Occipital lobe (tissue), 3 donors: ENCODE measurements at places on chromosomes 13 and 19.
A peak's percentile ranks its signal among the peaks of the same experiment; 100 is the strongest.

DNA sequence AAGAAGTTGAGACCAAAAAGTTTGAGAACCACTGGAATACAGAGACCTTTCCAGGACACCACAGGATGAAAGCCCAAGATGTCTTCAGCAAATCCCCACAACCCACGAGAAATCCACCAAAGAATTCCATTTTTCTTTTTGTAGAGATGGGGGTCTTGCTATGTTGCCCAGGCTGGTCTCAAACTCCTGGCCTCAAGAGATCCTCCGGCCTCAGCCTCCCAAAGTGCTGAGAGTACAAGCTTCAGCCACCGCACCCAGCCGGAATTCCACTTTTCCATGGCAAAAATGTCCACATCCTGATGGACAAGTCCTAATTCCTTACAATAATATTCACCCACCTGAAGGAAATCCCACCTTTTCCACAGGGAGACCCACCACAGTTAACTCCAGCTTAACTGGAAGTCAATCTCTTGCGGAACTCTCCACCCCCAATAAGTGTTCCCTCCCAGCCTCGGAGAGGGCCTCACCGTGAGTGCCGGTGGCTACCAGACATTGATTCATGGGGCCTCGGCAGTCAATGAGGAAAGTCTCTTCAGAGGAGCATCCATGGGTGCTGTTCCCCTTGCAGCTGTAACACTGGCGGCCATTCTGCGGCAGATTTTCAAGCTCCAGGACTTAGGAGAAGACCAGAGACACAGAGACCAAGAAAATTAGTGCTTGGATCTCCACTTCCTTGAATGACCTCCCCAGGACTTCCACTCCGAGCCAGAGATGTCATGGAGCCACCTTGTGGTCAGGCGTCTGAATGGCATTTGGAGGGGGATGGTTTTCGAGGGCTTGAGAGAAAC lies 12.3 kb upstream of the CADM4 start:
- DNase-seq: peak; percentile 36

DNA sequence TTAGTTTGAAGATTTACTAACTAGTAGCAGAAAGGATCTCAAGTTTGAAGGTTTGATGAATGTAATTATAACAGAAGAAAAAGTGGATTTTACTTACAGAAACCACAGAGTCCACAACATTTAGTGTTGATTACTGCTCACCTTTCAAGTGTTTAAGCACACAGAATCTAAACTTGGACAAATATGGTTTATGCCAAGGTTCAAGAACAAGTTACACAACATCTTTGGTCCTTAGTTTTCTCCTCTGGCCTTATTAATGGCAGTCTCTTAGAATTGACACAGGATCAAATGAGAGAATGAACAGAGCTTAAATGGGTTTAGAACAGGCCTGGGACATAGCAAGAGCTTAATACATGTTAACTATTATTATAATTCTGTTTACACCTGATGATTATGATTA lies 133.0 kb downstream of the RBM26 start:
- no peak for DNase-seq

DNA sequence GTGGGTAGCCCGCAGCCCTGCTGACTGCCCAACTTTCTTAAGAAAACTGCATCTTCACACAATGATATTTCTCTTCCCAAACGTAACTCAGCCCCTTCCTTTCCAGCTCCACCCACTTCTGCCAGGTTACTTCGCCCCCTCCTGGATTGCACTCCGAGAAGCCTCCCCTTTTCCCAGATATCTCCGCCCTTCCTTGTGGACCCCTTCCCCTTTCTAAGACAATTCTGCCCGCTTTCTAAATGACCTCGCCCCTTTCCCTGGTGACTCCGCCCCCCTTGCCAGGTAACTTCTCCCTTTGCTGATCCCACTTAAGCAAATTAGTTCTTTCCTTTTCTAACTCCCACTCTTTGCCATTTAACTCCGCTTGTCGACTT lies 2.6 kb downstream of the VSIG10L start:
- no peak for DNase-seq

GRCh38 chr13:105806628-105806920 lies 728.9 kb downstream of the EFNB2 start:
- no peak for DNase-seq

- DNase-seq: no peak
Observed at GRCh38 chr13:29108068-29108786, 288.1 kb downstream of the MTUS2 start.

GRCh38 chr19:33295621-33296487 lies 6.5 kb downstream of the CEBPA start:
- no peak for DNase-seq

DNA sequence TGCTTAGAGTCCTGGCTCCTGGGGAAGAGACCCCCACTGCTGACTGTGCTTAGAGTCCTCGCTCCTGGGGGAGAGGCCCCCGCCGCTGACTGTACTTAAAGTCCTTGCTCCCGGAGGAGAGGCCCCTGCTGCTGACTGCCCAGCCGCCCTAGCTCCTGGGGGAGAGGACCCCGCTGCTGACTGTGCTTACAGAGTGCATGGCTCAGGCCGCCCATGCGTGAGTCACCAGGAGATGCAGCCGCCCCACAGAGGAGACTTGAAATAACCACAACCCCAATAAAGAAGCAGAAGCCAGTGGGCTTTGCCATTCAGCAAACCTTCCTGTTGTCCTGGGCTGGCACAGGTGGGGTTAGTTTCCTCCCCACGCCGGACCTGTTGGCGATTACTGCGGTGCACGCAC lies 79.2 kb upstream of the C13orf46 start:
- no peak for DNase-seq

DNA sequence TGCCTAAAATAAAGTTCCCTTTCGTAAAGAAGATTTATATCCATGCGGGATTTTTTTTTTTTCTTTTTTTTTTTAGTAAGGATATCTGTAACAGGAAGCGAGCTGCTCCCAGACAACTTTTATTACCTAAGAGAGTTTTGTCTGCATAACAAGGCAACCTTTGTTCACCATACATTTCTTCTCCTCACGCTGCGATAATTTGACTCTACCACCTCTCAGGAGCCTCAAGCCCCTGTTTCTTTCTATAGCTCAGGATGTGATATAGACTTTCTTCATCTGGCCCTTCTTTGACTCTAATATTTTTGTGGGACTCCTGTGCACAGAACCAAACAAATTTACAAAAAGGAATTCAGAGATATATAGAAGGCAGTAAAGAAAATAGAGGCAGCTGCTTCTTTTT lies 1053.7 kb upstream of the SPRY2 start:
- DNase-seq: no peak

GRCh38 chr13:108044954-108045353 lies 170.4 kb downstream of the LIG4 start:
- DNase-seq: no peak

DNA sequence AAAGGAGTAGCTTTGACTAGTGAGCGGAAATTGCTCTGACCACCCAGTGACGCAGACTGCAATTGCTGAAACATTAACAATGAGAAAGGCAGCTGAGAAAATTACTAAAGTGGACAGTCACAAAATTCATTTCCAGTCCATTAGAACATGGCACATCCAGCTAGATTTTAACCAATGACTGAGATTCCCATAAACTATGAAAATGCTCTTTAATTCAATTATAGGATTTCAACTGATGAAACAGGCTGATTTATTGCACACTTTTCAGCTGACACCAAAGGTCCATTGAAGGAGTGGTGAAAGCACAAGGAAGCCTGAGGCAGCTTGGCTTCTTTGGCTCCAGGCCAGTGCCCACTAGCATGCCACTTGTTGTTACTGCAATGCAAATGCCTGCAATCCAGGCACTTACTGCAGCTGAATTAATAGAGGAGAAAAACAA lies 933.4 kb downstream of the SLITRK6 start:
- no peak for DNase-seq

GRCh38 chr19:1389033-1389940 lies 5.6 kb downstream of the NDUFS7 start:
- DNase-seq: peak; percentile 54

DNA sequence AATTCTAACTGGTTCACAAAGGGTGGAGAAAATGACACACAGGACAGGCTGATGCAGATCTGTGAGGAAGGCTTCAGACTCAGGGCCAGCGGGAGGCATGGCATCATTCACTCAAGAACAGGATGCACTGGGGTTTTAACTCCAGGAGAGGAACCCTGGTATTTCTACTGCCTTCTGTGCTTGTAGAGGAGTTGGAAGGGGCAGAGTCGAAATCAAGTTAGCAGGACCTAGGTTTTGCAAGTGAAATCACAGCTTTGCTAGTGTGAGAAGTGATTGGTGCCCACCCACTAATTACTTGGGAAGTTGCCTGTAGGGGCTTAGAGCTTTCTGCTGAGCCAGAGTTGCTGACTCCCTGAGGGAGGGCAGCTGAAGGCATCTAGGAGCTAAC lies 92.7 kb downstream of the AKAP11 start:
- DNase-seq: no peak

GRCh38 chr13:83065108-83065507 lies 817.2 kb downstream of the SLITRK1 start:
- DNase-seq: no peak

DNA sequence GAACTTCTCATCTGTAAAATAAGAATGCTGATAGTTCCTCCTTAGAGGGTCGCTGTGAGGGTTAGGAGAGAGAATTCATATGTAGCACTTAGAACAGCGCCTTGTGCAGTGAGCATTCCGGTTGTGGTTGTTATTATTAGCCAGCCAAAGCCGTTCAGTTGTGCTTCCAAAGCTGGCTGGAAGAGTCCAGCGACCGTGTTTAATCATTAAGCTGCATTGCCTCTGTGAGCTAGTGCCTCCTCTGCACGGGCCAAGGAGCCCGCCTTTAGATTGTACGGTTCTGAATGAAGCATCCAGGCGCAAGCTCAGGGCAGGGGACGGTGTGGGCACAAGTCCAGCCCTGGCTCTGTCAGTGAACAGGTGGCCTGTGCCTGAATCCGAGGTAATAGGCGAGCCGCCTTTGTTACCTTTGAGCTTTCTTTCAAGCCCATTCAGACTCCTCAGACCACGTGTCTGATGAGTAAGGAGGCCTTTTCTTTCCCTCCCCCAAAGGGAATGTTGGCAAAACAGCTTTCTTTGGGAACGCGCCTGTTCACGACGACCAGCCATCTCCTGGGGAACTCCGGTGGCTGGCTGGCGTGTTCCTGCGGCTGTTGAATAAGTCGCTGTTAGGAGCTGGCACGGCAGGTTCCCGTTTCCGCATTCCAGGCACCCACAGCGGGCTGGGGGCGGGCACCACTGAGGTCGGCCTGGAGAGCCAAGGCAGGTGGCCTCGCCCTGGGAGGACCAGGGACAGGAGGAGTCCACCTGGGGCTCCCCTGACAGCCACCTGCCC lies 25.1 kb downstream of the SIPA1L3 start:
- peak; percentile 46 for DNase-seq

DNA sequence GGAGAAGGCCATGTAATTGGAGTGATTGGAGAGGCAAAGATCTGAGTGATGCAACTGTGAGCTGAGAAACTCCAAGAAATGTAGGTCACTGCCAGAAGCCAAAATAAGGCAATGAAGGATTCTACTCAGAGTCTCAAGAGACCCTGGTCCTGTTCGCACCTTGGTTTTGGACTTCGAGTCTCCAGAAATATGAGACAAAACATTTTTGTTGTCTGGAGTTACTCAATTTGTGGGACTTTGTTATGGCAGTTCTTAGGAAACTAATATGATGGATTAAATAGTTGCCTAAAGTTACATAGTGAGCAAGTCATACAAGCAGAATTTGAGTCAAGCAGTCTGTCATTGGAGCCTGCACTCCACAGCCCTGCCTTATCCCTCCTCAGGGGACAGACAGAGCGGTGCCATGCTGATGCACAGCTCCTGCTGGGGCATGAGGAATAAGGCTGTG lies 104.2 kb downstream of the ITGBL1 start:
- no peak for DNase-seq

GRCh38 chr13:65677906-65678305 lies 1552.2 kb downstream of the PCDH9 start:
- DNase-seq: no peak

DNA sequence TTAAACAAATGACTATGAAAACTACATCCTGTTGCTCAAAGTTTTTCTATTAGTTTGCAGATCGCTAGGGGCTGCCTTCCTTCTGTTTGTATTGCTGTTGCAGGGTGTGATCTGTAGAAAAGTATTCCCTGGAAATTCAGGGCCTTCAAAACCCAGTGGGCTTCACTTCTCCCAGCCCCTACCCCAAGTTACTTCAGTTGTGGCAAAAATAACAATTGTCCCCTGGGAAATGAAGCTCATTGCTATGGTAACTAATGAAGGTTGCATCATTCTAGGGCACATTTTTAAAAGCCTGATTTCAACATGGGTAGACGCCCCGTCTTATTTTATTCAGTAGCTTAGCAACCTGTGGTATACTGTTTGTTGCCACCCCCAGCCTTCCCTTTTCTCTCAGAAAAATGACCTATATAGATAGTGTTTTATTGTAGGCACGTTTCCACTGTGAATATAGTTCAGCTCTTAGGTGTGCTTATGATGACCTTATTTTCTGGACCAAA lies 60.9 kb downstream of the WDFY2 start:
- no peak for DNase-seq

DNA sequence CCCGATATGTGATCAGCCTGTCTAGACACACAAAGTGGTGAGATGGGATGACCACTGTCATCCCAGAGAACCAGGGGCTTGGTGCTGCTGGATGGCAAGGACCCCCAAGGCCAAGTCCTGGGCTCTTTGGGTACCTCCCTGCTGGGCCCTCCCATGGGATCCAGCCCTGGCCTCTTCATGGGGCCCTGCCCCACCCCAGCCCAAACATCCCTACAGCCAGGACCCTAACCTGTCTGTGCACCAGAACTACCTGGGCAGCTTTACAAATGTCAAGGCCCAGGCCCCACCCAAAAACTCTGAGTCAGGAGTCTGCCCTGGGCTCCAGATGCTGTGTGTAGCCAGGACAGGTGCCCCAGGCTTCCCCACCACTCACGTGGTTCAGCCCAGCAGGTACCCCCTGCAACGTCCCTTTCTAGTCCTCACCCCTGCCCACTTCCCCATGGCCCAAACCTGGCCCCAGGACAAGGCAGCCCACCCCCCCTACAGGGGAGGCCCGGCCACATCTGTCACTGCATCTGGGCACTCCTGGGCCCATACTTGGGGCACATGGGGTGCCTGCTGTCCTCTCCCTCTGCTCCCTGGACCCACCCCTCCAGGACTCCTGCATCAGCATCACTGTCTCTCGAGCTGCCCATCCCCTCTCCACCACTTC lies 233.5 kb downstream of the TUBA3C start:
- no peak for DNase-seq
